ENCODE measurements at places on chromosomes 6 and 20.
A peak's percentile ranks its signal among the peaks of the same experiment; 100 is the strongest.

DNA sequence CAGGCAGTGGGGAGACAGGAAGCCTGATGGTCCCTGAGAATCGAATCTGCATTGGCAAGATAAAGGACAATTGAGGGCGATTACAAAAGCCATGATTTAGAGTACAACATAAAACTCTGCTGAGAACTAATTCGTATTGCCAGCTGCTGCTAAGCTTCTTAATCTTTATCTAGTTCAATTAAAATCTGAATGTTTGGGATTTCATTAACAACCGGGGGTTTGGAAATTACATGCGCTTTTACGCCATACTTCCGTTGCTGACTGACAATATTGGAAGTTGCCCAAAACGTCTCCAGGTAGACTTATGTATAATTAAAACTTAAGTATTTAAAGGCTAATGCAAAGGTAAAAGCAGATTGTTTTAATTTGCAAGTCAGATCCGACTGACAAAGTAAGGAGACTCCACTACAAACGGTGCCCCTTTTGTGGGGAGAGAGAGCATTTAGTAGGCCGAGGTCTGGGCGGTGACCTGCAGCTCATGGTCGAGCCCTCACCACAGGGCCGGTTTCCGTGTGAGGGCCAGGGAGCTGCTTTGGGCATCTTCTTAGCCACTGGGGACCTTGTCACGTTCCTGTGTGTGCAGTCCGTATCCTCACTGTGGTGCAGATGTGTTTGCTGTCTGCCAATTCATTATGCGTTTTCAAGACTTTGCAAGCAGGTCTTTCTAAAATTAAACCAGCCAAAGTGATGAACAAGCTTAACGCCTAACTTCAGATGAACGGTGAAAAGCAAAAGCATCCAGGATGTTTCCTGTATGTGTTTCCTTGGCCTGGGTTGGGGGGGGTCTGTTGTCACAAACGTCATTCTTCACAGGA, 49.9 kb downstream of the CDH4 start:
- no peak for DNase-seq

DNA sequence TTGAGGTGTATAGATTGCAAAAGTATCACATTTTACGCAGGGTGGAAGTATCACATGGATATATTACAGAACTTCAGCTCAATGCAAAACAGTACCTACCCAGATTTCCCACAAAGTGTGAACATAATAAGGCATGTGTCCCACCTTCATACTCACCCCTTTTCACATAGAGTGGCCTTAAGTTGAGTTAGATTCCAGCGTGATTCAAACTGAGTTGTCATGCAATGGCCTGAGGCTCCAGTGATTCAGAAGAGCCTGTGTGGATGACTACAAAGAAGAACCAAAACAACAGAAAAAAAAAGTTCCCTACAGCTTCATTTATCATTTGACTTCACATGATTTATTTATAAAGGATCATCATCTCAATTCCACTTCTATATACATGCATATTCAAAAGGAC, 309.7 kb downstream of the SLC35F1 start:
- no peak for DNase-seq

- DNase-seq: no peak
Measured at GRCh38 chr6:67009818-67010217, 1302.8 kb upstream of the EYS start.

DNA sequence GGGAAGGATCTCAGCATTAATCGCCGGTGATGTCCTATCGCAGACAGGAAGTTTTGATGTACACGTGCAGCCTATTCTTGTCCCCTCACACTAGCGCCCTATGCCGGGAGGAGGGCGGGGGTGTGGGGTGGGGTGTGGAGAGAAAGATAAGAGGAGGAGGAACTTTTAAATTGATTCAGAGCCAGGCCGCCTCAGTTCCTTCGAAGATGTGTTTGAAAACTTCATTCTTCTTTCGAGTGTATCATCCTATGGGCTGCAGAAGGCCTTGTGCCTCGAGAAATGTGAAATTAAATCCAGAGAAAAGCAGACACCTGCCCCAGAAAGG, 2.5 kb upstream of the POU3F2 start:
- DNase-seq: no peak

GRCh38 chr6:90976341-90976740, 389.5 kb upstream of the MAP3K7 start:
- no peak for DNase-seq

DNA sequence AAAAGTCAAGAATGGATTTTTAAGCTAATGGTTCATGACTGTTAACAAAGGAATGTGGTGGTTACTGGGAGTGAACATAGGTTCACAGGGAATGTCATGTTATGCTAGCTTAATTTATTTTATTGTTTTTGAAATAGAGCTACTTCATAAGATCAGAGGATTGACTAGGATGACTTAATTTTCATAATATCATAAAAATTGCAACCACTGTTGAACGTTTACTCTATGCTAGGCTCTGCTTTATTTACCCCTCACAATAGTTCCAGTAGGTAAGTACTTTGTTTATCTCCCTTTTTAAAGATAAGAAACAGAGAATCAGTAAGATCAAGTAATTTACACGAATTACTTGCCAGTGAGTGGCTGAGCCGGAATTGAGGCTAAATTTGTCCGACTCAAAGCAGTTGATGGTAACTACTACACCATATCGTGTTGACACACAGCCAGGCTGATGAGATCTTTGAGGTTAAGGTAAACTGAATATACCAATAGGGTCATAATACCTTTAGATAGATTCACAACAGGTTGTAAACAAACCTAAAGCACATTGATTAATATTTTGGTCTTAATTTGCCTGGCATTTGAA, 194.6 kb upstream of the CITED2 start:
- no peak for DNase-seq

DNA sequence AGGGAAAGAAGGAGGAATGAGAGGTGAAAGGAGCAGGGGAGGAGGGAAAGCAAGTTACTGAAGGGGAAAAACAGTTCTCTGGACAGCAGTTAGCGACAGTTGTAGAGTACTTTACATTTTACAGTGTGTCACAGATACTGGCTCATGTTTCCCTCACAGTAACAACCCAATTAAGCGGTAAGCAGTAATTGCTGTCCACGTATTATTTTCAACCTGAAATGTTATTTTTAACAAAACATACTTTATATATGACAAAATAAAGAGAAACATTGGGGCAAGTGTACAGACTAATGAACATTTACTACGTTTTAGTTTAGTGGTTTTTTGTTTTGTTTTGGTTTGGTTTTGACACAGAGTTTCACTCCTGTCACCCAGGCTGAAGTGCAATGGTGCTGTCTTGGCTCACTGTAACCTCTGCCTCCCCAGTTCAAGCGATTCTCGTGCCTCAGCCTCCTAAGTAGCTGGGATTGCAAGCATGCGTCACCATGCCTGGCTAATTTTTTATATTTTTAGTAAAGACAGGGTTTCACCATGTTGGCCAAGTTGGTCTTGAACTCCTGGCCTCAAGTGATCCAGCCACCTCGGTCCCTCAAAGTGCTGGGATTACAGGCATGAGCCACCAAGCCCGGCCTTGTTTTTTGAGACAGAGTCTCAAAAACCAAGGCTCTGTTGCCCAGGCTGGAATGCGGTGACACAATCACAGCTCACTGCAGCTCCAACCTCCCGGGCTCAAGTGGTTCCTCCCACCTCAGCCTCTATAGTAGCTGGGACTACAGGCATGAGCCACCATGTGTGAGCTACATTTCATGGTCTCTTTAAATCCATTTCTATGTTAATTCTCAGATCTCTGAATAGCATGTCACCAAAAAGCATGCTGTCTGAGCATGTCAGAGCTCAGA, 22.6 kb upstream of the BTN3A2 start:
- peak; percentile 48 for DNase-seq

- no peak for DNase-seq
Measured at GRCh38 chr6:96816301-96816817, 20.9 kb downstream of the GPR63 start.

DNA sequence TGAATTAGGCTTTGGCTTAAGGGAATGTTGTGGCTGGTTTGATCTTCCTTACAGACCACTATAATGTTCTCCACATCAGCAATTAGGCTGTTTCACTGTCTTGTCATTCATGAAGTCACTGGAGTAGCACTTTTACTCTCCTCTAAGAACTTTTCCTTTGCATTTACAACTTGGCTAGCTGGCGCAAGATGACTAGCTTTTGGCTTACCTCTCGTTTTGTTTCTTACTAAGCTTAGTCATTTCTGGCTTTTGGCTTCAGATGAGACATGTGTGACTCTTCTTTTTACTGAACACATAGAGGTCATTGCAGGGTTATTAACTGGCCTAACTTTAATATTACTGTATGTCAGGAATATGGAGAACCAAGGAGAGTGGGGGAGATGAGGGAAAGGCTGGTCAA, 143.2 kb downstream of the PTCHD4 start:
- no peak for DNase-seq

- no peak for DNase-seq
Measured at GRCh38 chr6:100335991-100336390, 128.7 kb downstream of the SIM1 start.

- no peak for DNase-seq
Measured at GRCh38 chr6:38942965-38943364, 105.6 kb upstream of the GLP1R start.
